ENCODE measurements at places on chromosomes 7 and 10.

DNA sequence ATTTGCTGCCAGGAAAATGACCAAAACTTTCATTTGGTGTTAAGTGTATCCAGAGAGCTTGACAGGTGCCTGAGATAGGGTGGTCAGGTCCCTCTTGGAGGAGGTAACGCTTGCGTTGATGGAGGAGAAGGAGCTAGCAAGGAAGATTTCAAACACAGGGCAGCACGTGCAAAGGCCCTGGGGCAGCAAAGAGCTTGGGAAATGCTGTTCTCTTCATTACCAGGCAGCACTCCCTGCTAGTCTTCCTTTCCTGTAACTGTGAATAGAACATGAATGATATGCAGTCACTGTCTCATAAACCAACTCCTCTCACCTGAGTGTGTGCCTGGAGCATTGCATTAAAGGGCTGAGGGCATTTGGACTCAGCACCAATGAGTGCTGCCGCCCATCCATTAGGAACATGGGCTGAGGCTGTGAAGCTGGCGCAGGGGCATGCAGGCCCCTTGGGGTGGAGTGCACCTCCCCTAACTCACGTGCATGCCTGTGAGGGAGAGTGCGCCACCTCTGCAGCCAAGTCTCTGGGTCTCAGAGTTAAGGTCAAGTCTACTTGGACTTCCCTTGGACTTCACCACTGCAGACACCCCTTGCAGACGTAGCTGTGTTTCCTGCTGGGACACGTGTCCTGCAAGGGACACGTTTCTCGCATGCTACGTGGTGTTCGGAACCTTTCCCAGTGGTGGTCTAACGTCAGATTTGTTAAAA, 136.8 kb downstream of the PAXIP1 start:
- no peak for DNase-seq

DNA sequence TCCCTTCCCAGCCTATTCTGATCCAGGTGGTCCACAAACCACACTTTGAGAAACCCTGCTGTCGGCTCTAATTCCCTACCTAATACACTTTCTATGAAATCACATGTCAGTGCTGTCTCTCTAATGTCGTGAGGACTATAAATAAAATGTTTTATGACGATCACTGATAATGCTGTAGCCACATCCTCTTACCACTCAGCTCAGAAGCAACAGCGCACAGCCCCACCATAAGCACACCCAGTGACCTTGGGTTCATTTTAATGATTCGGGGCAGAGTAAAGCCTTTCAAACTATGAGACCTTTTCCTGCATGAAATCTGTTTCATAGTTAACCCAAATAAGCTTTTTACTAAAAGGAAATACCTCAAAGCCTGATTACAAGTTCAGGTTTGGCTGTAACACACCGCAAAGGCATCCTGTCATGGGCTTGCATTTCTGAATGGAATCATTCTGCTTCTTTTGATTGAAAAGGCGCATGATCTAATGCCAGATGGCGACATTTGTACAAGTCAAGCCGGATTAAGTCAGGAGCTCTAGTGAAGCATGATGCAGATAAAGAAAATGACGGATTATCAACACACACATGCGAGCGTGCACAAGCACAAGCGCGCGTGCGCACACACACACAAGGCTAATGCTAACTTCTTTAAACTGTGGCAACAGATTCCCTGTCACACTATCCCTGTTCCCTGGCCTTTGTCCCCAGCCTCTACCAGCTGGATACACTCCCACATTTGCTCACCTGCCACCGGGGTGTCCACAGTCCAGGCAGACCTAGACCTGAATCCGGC, 180.5 kb upstream of the PDE1C start:
- no peak for DNase-seq

- DNase-seq: no peak
Measured at GRCh38 chr7:4964506-4964905, 5.5 kb upstream of the MMD2 start.

DNA sequence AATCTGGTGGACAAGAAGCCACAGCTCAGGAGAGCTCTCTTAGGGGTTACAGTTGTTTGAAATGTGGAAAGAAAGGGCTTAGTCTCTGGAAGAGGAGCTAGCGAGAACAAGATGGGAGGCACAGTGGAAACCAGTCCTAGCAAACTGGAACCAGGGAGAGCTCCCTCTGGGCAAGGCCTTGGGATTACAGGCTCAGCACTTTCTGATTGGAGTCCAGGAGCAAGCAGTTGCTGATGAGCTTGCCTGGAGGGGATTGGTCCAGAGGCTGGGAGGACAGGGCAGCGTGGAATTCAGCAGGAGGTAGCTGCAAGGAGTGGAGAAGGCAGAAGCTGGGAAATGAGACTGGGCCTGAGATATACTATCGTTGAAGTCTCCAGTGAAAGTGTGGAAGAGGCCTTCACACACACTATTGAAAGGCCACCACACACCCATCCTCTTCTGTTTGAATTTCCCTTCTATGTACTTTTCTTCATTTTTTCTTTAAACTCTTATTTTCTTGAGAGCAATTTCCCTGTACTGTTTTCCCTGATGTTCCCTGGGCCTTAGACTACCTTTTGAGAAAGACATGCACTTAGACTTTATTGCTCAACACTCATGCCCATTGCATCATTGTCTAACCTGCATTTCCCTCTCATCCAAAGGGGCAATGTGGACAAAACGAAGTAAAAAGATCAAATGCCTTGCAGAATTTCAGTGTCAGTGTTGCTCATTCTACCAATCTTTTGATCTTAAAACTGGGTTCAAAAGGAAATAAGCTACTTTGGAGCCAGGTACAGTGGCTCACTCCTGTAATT, 57.8 kb upstream of the LANCL2 start:
- no peak for DNase-seq

GRCh38 chr10:17871036-17871435, 61.9 kb downstream of the MRC1 start:
- DNase-seq: no peak

DNA sequence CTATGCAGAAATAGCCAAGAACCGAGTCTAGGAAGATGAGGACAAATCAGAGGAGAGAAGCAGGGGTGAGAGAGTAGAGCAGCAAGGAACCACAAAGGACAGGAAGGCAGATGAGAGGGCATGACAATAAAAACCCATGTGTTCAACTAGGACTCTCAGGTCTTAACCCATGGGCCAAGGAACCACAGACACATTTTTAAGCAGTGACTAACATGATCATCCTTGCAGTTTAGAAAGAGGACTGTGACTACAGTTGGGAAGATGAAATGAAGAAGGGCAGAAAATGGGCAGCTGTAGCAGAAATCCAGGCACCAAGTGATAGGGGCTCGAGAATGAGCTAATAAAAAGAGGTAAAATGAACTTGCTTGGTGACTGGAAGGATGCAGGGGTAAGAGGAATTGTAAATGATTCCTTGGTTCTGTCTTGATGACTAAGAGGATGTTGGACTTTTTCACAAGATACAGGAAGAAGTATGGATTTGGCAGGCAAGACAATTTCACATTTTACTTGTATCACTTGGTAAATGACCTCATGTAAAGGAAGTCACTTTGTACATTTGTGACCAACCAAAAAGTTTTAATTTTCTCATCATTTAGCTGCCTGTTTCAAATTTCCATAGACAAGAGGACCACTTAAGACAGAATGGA, 22.8 kb downstream of the SGMS1 start:
- DNase-seq: no peak

DNA sequence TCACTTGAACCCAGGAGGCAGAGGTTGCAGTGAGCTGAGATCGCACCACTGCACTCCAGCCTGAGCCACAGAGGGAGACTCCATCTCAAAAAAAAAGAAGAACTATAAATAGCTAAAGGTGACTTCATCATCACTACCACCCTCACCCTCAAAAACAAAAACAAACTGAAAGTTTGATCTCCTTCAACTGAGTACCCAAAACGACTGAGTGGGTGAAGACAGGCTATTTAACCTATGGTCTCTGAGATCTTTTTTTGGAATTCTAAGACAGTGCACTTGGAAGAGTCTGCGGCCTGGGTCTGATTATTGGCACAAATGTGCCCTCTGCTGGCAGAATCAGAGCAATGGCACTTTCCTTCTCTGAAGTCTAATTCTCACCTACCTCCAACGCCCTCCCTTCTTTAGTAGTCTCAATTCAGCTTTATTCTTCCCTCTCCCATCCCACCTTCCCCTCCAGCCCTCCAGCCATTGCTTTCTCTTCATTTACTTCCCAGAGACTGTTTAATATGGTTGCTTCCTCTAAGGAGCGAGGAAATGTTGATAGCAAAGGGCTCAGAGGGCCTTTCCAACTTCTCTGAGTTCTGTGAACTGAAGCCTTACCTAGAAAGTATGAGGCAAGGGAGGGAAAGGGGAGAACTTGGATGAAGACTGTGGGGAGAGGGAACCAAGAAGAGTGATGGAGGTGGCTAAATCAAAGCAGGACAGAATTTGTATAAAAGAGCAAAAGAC, 2.9 kb upstream of the MYOZ1 start:
- DNase-seq: peak; percentile 24
